Neuronal stem cell (in vitro differentiated cells): ENCODE measurements at places on chromosomes 12 and 14.

DNA sequence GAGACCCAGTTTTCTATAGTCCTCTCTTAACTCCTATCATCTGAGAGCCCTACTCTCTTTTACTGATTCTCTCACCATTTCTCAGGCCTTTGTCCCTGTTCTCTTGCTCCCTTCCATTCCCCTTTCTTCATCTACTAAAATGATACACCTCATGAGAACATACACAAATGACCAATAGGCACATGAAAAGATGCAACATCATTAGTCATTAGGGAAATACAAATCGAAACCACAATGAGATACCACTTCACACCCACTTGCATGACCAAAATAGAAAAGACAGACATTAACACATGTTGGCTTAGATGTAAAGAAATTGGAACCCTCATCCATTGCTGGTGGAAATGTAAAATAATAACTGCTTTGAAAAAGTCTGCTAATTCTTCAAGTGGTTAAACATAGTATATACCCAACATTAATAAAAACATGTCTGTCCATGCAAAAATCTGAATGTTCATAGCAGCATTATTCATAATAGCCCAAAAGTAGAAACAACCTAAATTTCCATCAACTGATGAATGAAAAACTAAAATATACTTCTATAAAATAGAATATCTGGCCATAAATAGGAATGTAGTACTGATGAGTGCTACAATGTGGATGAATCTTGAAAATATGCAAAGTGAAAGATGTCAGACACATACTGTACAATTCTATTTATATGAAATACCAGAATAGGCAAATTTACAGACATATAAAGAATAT is 66.0 kb downstream of the DENND5B start:
- no peaks in the 10 kb centered on the region for H3K36me3 ChIP-seq
- H3K4me1 ChIP-seq = peaks cover under 1% of the 10 kb centered on the region
- no peak for DNase-seq
- H3K4me3 ChIP-seq = no peak overlapping the region

DNA sequence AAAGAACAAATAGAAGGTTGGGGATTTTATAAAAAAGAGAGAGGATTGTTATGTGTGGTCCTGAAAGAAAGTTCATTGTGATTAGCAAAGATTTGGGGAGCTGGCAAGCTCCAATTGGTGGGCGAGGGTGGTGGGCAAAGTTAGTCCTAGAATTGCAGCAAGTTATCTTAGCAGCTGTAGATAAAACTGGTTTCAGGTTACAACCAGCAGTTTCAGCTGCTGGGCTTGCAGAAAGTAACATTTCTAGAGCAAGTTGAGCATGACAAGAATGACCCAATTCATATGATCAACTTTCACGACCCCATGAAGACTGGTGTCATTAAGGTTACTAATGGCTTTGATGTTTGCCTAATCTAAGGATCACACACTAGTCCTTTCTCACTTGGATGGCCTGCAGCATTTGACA is 177.9 kb upstream of the NUDT4 start:
- no peaks in the 10 kb centered on the region for H3K4me1 ChIP-seq
- H3K27me3 ChIP-seq = no peaks in the 10 kb centered on the region
- H3K27ac ChIP-seq = no peak overlapping the region
- DNase-seq = no peak

GRCh38 chr14:104215706-104216334 is 77.4 kb downstream of the KIF26A start:
- peaks cover 48% of the 10 kb centered on the region for H3K27me3 ChIP-seq
- H3K27ac ChIP-seq = no peak overlapping the region
- H3K4me1 ChIP-seq = peaks cover 8% of the 10 kb centered on the region
- H3K4me3 ChIP-seq = no peak overlapping the region
- no peak for DNase-seq

DNA sequence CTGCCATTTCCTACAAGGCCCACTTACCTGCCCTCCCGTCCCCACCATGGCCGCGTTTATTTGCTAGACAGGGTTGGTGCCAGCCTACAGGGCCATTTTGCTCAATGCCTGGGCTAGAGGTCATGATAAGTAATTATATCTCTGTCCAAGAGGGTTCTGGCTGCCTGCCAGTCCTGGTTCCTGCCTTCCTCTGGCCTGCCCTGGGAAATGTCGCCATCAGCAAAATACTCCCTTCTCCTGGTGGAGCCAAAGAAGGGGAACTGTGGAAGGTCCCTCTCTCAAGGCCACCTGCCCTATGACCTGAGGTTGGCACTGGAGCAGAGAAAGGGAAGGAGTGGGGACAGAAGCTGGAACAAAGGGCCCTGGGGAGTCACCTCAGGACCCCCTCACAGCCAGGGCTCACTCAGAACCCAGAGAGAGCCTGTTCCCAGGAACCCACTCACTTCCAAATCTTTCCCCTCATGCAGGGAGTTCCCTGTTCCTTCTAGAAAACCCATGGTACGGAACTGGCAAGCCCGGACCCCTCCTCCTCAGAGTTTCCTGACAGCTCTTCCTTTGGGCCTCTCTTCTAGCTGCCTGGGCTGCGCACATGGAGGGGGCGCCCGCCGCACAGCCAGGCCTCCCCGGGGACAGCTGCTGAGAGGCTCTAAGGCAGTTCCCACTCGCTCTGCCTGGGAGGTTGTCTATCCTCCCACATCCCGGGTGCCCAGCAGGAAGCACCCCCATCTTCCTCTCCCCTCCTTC is 280.5 kb downstream of the DPF3 start:
- no peak overlapping the region for H3K4me3 ChIP-seq
- DNase-seq = no peak
- H3K27ac ChIP-seq = no peak overlapping the region
- H3K4me1 ChIP-seq = peaks cover 12% of the 10 kb centered on the region
- H3K27me3 ChIP-seq = no peaks in the 10 kb centered on the region

- no peak overlapping the region for H3K27ac ChIP-seq
- H3K4me3 ChIP-seq = no peak overlapping the region
- no peaks in the 10 kb centered on the region for H3K27me3 ChIP-seq
- DNase-seq = no peak
- no peaks in the 10 kb centered on the region for H3K36me3 ChIP-seq
- H3K4me1 ChIP-seq = no peaks in the 10 kb centered on the region
These were observed 284.9 kb downstream of the TMTC2 start for GRCh38 chr12:82971584-82971983.

DNA sequence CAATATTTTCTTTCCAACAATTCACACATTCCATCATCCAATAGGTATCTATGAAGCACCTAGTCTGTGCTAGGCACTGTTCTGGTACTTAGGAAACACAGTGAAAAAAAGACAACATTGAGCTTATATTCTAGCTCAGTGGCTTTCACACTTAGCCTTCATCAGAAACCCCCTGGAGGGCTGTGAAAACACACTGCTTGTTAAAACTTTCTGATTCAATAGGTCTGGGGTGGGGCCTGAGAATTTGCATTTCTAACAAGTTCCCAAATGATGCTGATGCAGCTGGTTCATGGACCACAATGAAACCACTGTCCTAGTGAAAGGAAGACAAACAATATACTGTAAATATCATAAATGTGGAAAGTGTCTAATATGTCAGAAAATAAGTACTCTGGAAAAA is 5.9 kb downstream of the VTI1B start:
- H3K27me3 ChIP-seq = no peaks in the 10 kb centered on the region
- no peak overlapping the region for H3K27ac ChIP-seq
- peaks cover 3% of the 10 kb centered on the region for H3K36me3 ChIP-seq
- no peak for DNase-seq
- no peak overlapping the region for H3K4me3 ChIP-seq

DNA sequence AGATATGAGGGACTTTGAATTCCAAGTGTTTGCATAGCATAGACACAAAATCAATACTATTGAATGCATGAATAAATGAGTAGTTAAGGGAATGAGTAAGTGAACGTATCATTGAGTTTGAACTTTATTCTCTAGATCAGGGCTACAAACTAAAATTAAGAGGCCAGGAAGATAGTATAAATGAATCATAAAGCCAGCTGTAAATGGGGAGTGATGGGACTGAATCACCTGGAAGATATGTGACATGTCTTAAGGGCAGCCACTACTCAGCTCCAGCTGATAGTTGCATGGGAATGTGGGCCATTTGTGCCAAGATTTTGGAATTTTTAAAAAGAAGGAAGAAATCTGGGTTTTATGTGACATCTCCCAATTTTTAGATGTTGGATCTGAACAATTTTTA is 229.9 kb downstream of the AKAP6 start:
- H3K4me1 ChIP-seq = no peaks in the 10 kb centered on the region
- no peaks in the 10 kb centered on the region for H3K36me3 ChIP-seq
- H3K4me3 ChIP-seq = no peak overlapping the region
- no peak overlapping the region for H3K27ac ChIP-seq
- H3K27me3 ChIP-seq = no peaks in the 10 kb centered on the region

- H3K27me3 ChIP-seq = no peaks in the 10 kb centered on the region
- no peak overlapping the region for H3K27ac ChIP-seq
- no peak for DNase-seq
- H3K4me3 ChIP-seq = no peak overlapping the region
- H3K4me1 ChIP-seq = peaks cover 2% of the 10 kb centered on the region
- H3K36me3 ChIP-seq = peaks cover 25% of the 10 kb centered on the region
These were observed 20.2 kb downstream of the TCHP start for GRCh38 chr12:109920261-109920780.

DNA sequence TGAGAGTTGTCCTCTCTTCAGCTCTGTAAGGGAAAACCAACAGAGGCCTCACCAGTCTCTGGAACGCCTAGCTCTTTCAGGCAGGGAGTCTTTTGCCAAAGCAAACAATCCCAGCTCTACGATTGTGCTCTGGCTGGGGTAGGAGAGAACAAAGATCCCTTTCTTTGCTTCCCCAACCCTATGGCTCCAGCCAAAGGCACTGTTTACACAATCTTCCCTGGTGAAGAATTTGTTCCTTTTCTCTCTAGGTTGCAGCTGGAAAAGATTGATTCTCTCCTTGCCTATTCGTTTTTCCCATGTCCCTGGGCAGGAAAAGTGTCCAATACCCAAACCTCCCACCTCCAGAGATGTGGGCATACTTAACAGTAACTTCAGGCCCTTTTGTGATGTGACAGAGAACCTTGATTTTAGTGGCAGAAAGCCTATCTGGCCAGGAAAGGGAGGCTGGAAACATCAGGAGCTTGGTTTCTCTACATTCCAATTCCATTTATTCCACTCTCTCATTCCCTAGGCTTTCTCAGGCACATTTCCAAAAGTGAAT is 16.8 kb downstream of the ATP5MC2 start:
- no peaks in the 10 kb centered on the region for H3K27me3 ChIP-seq
- peaks cover 13% of the 10 kb centered on the region for H3K4me1 ChIP-seq
- peak overlapping the region; percentile 96 for H3K27ac ChIP-seq
- H3K4me3 ChIP-seq = no peak overlapping the region
- H3K36me3 ChIP-seq = peaks cover 9% of the 10 kb centered on the region

DNA sequence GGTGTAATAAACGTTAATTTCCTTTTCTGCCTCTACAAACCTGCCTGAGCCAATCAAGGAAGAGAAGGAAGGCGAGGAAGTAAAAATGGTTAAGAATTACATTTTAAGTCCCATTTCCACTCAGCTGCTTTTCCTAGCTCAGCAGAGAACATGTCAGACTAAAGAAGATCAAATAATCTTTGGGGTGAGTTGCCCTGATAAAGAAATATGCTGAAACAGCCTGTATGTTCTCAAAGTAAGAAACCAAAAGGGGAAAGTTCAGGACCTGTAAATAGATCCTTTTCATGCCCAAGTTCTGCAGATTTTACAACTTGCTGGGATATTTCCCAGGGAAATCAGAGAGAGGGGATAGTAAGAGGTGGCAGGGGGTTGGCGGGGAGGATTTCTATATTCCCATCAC is 55.5 kb downstream of the PHLDA1 start:
- H3K4me1 ChIP-seq = peaks cover 14% of the 10 kb centered on the region
- H3K36me3 ChIP-seq = no peaks in the 10 kb centered on the region
- no peak overlapping the region for H3K4me3 ChIP-seq
- no peak overlapping the region for H3K27ac ChIP-seq

DNA sequence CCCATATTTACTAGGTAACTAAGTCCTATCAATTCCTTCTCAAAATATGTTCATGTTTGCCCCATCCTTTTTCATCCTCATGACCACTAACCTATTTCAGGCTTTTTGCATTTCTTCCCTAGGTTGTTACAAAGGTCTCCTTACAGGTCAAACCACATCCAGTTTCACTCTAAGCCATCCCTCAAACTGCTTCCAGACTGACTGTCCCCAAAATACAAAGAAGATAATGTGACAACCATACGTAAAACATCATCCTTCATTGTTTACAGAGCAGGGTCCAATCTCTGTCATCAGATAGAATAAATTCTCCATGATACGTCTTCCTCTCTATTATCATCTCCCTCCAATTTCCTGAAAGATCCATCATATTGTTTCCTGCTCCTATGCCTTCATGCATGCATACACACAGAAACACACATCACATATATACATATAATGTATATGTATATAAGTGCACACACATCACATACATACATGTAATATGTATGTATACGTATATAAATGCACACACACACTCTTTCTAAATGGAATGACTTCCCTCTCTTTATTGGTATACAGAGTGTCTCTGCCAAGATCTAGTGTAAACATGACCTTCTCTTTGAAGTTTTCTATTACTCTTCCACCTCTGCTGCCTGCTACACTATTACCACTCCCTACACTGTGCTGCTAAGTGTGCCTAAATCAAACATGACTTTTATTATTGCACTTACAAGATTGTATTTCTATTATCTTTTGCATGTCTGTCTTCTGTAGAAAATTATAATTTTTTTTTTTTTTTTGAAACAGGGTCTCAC is 30.7 kb upstream of the EPS8 start:
- no peak overlapping the region for H3K27ac ChIP-seq
- no peak overlapping the region for H3K4me3 ChIP-seq
- no peaks in the 10 kb centered on the region for H3K27me3 ChIP-seq
- H3K4me1 ChIP-seq = no peaks in the 10 kb centered on the region
- no peaks in the 10 kb centered on the region for H3K36me3 ChIP-seq

GRCh38 chr12:3137268-3137781 is 60.1 kb downstream of the TSPAN9 start:
- H3K27ac ChIP-seq = no peak overlapping the region
- no peaks in the 10 kb centered on the region for H3K27me3 ChIP-seq
- no peaks in the 10 kb centered on the region for H3K36me3 ChIP-seq
- no peak for DNase-seq
- H3K4me1 ChIP-seq = peaks cover 25% of the 10 kb centered on the region
